ENCODE measurements at places on chromosomes 16 and 17. TPM values are rescaled to one million over a fixed set of nuclear protein-coding genes. Genes with fewer than 3 reads are reported as not detected.

Gene PRAC1
- total RNA-seq: not detected

Gene SDR42E2
- not detected for total RNA-seq

Gene ITGAD
- total RNA-seq: not detected

Gene OTOP3
- total RNA-seq: not detected

Gene CCL17
- total RNA-seq: not detected

Gene SCIMP
- not detected for total RNA-seq

Gene PIPOX
- 0.69 TPM for total RNA-seq

Gene MFAP4
- total RNA-seq: 4.3 TPM

Gene KRT23
- 0.07 TPM for total RNA-seq

Gene IGFALS
- not detected for total RNA-seq

Gene TMIGD1
- total RNA-seq: not detected

Gene ODAD4
- total RNA-seq: not detected

Gene EVPL
- not detected for total RNA-seq

Gene CA5A
- total RNA-seq: not detected

Gene SBK1
- not detected for total RNA-seq

DNA sequence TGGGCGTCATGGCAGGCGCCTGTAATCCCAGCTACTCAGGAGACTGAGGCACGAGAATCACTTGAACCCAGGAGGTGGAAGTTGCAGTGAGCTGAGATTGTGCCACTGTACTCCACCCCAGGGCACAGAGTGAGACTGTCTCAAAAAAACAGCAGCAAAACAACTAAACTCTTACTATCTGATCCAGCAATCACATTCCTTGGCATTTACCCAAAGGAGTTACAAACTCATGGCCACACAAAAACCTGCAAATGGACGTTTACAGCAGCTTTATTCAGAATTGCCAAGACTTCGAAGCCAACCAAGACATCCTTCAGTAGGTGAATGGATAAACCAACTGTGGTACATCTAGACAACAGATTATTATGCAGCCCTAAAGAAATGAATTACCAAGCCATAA lies 4.0 kb downstream of the SIAH1 start:
- DNase-seq: no peak

GRCh38 chr17:74779948-74780400 lies 3.8 kb upstream of the NAT9 start:
- DNase-seq: no peak

DNA sequence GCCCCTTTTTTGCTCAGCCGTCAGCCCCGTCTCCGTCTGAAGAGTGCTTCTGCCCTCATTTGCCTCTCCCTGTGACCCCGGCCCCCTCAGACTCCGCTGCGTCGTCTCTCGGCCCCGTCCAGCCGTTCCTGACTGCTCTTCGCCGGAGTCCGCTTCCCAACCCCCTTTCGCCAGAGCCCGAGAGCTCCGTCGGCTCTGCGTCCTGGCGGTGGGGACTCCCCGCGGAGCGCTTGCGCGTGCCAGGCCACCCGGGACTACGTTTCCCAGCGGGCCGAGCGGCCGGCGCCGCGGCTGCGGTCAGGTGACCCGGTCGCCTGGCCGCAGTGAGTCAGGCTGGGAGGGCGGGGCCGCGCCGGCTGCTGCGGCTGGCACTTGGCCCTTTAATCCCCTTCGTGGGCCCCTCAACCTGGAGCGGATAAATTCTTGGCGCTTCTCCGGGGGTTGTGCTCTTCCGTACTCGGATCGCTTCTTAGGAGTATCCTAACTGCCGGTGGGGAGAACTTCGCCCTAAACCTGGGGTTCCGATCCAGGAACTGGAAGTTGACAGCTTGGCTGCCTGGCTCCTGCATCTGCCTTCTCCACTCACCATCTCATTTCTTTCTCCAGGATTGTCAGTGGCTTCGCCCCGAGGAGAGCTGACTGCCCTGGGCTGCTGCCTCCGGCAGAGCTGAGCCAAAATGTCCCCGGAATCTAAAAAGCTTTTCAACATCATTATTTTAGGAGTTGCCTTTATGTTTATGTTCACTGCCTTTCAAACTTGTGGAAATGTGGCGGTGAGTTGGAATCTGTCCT lies at the start of gene MFSD11:
Gene MFSD11, plus strand, starts transcription at position 444 of the 792 bp plus-strand sequence. Its CDS starts 234 bp downstream, at position 678.
- DNase-seq: peak; percentile 96

DNA sequence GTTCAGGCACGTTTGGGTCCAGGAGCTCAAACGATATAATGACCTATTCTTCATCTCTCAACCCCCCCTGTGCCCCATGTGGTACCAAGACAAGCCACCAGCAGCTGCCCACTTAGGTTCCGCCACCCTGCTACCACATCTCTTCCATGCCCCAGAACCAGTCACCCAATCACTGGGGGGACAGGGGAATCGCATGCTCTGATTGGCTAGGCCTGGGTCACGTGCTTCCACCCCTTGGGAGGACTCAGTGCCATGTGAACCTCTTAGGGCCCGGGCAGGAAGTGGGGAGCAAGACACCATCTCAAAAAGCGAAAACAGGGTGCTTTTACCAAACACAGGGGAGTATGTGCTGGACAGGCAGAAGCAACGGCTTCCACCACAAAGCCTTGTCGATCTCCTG lies 91.3 kb downstream of the KATNIP start:
- no peak for DNase-seq

- DNase-seq: no peak
These were observed 123.7 kb downstream of the ABCC1 start for GRCh38 chr16:16073001-16073545.

DNA sequence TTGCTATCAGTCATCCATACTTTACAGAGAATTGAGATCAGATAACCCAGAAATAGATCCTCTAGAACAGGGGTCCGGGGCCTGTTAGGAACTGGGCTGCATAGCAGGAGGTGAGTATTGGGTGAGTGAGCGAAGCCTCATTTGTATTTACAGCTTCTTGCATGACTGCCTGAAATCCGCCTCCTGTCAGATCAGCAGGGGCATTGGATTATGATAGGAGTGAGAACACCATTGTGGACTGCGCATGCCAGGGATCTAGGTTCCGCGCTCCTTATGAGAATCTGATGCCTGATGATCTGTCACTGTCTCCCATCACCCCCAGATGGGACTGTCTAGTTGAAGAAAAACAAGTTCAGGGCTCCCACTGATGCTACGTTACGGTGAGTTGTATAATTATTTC lies 13.0 kb upstream of the SCIMP start:
- DNase-seq: no peak

DNA sequence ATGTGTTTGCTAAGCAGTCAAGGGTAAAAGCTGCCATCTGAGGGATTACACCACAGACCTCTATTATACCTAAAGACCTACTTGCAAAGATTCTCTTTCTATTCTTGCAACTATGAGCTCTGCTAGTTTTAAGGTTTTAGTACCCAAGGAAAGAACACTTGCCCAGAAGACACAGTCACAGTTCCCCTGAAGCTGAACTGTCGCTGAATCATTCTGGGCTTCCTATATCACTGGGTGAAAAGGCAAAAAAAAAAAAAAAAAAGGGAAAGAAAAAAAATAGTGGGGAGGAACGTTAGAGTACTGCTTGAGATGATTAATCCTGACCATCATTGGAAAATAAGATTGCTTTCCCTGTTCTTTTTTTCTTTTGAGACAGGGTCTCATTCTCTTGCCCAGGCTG lies 37.9 kb downstream of the LYRM1 start:
- peak; percentile 14 for DNase-seq

GRCh38 chr17:57701124-57701523 lies 44.0 kb downstream of the CCDC182 start:
- no peak for DNase-seq

GRCh38 chr17:2215616-2216364 lies 87.8 kb downstream of the SMG6 start:
- peak; percentile 79 for DNase-seq

GRCh38 chr16:80971819-80972218 lies 34.9 kb downstream of the CMC2 start:
- no peak for DNase-seq

- DNase-seq: no peak
These were observed 147.2 kb upstream of the ERCC4 start for GRCh38 chr16:13772782-13773181.

DNA sequence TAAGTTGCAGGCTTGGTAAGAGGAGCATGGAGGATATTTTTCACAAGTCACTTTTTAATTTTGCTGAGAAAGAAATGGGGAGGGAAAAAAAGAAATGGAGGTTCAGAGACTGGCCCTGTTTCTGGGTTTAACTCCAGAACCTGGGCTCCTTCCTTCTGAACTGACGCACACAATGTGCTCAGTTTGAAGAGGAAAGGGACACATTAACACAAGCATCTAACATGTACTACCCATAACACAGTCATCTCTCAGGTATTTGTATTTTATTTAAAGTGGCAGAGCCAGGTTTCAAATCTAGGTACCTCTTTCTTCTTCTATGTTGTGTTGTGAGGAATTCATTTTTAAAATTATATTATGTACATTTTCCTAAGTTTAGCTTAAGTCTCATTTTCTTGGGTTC lies 5.3 kb upstream of the TMEM100 start:
- DNase-seq: no peak

- DNase-seq: no peak
These were observed 204.5 kb upstream of the ZFHX3 start for GRCh38 chr16:73252446-73252845.

DNA sequence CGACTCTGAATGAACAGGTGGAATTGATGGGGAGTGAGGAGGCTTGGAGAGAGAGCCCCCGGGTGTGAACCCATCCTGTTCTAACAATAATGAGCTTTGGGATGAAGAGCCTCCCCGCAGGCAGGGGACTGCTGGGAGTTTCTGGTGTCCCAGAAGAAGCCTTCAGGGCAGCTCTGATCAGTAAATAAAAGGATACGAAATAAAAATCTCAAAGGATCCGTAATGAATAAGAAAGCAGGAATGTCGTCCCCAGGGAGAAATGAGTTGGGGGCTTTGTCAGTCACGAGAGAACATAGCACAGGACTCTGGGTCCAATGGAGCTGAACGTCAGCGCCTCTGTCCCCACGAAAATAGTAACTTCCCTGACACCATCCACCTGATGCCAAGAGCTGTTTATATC lies 113.4 kb downstream of the PITPNC1 start:
- DNase-seq: no peak

DNA sequence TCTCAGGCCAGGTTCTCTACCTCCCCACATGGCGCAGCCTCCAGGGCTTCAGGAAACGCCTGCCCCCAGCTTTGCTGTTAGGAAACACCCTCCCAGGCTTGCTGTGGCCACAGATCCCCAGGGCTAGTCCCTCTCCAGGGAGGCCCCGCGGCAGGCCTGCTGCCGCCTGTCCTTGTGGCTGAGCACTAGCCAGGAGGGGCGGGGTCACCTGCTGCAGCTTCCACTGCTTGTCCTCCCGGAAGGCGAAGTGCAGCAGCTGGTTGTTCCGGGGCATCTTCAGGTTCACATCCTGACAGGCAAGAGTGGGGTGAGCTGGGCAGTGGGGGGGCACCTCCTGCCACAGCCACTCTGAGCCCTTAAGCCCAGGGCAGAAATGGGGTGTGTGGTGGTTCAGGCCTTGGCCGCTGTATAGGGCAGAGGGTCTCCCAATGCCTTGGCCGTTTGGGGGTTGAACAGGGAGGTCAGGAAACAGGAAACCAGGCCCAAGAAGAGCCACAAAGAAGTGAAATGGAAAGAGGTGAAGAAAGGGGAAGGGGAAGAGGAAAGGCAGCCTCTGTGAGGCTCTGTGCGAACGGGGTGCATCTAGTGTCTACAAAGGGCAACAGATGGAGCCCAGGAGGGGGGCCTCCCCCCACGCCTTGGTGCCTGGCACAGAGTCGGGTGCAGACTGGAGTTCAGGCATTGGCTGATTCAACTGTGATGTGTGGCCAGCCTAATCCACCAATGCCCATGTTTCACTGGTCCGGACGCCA lies 2.0 kb downstream of the ROGDI start:
- no peak for DNase-seq

DNA sequence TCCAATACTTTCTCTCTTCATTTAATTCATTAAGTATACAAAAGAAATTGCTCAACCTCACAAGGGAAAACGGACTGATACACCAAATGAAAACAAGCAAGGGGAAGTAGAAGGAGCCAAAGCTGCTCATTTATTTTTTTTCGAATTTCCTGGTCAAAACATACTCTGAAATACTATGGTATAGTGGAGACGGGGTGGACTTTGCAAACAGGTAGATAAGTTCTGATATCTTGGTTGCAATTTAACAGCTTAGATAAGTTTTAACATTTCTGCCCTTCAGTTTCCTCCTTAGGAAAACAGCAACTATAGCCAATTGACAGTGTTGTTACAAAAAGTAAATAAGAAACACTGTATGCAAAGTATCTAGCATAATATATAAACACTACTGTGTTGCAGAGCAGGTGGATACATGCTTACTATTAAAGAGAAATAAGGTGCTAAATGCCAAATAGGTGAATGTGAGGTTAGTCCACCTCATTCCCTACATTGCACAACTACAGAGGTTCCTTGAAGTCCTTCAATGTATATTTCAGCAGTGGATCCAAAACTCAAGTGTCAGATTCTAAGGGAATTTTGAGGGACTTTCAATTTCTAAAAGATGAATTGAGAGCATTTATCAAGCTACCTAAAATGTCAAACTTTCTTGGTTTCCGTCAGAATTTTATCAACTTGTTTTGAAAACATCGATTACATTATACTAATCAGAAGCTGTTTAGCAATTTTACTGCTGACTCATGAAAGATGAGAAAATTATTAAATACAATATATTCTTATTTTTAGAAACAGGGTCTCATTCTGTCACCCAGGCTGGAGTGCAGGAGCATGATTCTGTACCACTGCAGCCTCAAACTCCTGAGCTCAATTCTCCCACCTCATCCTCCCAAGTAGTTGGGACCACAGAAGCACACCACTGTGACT lies 11.0 kb downstream of the CCDC47 start:
- DNase-seq: no peak

DNA sequence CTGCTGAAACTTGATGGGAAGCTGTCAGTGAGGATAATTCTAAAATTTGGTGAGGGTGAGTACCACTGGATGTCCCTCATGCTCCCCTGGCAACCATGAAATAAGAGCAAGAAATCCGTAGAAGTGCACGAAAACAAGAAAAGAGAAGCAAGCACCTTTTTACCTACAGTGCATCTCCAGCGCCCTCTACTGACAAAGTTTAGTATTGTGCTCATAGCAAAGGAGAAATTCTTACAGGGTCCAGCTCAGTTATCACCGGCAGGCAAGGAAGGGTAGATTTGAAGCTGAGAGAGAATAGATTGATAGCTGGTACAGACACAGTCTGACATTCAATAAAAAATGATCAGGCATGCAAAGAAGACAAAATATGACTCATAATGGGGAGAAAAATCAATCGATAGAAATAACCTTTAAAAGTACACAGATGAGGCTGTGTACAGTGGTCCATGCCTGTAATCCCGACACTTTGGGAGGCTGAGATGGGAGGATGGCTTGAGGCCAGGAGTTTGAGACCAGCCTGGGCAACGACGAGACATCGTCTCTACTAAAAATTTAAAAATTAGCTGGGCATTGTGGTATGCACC lies 28.3 kb upstream of the TEX2 start:
- no peak for DNase-seq

Data from MG63 (cell line).